CD4-positive, alpha-beta T cell treated with Interleukin-17A for 4 hours (primary cell): ENCODE measurements at places on chromosomes 11 and 22.

DNA sequence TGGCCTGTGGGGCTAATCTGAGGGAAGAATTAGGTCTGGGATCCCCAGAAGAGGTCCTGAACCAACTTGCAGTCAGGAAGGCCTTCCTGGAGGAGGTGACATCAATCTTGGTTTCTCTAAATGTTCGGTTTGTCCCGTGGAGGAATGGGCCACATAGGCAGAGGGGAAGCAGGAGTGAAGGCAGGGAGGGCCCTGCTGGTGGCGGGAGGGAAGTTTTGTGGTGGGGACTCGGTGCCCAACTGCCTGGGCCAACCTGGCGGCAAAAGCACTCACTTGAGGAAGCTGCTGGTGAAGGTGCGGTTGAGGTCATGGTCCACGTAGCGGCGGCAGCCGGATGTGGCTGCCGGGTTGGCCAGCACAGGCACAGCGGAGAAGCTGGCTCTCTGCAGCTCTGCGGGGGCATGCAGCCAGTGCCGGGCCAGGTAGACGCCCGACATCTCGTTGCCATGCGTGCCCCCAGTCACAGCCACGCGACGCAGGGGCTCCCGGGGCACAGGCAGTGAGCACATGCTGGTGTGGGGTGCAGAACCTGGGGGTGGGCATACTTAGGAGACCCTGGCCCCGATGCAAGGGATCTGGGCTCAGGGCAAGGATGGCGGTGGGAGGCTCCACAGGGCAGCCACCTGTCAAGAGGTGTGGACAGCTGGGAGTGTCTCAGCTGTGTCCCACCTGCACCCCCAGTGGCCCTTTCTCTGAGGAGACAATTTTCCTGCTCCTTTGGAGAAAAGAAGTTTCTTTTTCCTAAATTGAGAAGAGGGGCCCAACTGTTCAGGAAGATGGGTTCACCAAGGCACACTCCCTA is 3.8 kb downstream of the ACY3 start:
- peak; percentile 59 for DNase-seq

- peak; percentile 15 for DNase-seq
These were observed 113.8 kb downstream of the RBFOX2 start for GRCh38 chr22:35914665-35915476.

GRCh38 chr11:6404342-6405051 is 14.2 kb downstream of the SMPD1 start:
- DNase-seq, result peak; percentile 76

- DNase-seq, result no peak
These were observed 535.1 kb upstream of the ARHGAP42 start for GRCh38 chr11:100151944-100152343.

DNA sequence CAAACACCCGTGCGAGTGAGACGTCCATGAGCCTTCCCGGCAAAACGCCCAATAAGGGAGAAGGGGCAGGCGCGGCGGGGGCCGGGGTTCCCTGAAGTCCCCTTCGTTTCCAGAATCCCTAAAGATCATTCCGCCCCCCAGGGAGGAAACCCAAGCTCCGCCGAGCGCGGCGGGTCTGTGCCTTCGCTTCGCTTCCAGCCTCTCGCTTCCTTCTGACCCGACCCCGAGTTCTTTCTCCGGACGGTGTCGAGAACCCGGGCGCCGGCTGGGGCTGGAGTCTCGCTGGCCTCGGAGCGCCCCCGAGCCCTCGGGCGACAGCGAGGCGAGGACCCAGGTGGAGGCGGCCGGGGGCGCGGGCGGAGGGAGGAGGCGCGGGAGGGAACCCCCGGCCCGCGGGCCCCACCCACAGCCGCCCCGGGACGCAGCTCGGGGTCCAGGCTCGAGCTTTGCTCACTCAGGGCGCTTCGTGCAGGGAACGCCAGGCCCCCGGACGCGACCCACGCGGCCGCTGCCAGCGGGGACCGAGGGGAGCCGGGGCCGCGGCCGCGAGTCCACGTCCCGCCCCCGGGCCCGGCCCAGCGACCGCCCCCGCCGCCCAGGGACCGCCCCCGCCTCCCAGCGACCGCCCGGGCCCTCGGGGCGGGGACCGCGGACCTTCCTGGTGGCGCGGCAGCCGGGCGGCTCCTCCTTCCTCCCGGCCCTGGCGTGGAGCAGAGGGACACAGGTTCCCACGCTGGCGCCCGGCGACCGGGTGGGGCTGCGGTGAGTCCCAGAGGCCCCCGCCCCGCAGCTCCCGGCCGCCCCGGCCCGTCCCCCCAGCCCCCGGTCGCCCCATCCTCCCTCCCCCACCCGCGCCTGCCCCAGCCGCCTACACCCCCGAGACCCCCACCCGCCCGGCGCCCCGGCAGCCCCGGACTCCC is at the start of gene PGGHG:
PGGHG (plus strand) TSS at position 649 of the 920 bp plus-strand sequence. CDS start 691 bp downstream, outside the sequence.
- DNase-seq, result peak; percentile 78

- DNase-seq, result no peak
These were observed 12.8 kb downstream of the ZMAT5 start for GRCh38 chr22:29753808-29754657.

DNA sequence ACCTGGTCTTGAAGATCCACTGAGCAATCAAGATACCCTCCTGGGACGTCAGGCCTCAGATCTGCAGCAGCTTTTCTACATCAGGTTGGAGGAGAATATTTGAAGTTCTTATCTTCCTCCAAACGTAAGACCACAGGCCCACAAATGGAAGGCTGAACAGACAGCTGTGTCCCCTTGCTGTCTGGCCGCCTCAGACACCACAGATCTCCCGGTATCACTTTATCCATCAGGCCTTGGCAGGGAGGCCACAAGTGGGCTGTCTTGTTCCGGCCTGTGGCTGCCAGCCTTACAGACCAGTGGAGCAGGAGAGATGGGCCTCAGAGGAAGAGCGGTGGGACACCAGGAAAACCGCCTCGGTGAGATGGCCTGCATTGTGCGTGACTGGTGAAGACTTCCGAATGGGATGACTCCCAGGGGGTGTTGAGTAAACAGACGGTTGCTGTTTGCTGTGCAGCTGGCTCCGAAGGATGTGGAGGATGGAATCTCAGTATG is 15.9 kb downstream of the UBASH3B start:
- DNase-seq, result no peak

- no peak for DNase-seq
These were observed 10.0 kb downstream of the RHOG start for GRCh38 chr11:3830730-3831129.

DNA sequence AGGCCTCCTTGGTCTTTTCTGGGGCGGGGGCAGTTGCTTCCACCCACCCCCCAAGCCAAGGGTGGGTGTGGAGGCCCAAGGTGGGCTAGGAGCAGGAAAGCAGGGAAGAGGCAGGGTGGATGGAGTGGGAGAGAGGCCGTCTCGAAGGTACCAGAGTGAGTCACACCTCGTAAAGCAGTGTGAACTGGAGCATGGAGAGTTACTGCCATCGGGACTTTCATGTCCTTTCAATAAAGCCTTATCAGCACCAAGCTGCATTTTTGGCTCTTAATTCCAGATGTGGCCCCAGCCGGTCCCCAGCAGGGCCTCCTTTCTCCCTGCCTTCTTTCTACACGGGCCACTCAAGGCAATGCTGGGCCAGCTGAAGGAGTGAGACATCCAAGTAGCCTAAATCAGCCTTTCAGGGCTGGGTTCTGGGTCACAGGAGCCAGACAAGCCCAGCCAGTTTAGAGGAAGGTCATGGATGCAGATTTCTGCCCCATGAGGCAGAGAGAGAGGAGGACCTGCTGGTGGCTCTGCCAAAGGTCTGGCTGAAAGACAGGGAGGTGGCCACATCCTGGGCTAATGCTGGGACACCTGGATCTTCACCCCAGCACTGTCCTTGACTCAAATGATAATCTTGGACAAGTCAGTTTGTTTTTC is 59.0 kb upstream of the CD82 start:
- no peak for DNase-seq

DNA sequence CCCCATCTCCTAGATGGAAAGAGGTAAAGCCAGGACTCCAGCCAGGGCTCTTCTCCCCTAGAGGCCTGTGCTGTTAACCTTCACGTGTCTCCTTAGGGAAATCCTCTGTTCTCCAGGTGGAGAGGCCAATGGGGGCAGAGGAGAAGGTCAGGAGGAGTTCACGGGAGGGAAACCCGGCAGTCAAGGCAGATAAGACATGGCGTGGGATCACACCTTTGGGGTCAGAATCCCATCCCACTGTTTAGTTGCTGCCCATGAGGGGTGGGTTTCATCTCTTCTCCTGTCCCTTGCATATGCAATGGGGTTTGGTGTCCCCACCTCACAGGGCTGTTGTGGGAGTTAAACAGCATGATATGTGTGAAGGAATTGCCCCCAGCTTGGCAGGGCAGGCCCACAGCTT is 469.7 kb downstream of the TBC1D22A start:
- DNase-seq, result no peak

- peak; percentile 31 for DNase-seq
These were observed 13.0 kb upstream of the OR6A2 start for GRCh38 chr11:6812390-6813005.

DNA sequence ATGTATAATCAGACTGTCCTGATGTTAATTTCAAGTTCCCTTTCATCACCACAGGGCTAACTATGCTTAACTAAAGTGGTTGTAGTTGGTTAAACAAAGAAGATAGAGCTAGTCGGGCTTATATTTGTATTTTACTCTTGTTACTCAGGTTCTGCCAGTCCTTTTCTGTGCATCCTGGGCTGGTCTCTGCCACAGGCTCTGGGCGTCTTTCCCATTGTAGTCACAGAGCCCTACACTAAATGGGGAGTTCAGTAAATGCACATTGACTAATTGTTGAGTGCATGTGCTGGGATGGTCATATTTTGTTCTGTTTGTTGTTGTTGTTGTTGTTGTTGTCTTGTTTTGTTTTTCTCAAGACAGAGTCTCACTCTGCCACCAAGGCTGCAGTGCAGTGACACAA is 125.4 kb upstream of the PGR start:
- no peak for DNase-seq

DNA sequence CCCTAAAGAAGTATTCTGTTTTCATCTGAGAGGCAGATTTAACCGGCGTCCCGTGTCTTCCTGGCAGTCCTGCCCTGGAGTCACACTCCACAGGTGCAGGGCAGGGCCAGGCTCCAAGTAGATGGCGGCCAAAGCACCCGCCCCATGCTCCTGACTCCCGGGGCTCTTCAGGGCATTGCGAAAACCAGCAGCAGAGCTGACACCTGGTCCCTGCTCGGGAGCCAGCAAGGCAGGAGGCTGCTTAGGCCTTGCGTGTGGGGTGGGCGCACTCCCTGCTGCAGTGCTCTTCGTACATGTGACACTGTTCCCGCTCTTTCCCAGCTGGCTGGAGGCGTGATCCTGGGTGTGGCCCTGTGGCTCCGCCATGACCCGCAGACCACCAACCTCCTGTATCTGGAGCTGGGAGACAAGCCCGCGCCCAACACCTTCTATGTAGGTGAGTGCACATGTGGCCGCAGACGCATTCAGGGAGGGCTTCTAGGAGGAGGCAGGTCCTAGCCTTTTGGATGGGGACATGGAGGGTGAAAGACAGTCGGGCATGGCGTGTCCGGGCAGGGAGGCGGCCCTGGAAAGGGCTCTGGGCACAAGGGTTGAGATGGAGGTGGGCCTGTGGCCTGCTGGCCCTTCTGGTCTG is 10.3 kb upstream of the TSSC4 start:
- DNase-seq, result no peak

DNA sequence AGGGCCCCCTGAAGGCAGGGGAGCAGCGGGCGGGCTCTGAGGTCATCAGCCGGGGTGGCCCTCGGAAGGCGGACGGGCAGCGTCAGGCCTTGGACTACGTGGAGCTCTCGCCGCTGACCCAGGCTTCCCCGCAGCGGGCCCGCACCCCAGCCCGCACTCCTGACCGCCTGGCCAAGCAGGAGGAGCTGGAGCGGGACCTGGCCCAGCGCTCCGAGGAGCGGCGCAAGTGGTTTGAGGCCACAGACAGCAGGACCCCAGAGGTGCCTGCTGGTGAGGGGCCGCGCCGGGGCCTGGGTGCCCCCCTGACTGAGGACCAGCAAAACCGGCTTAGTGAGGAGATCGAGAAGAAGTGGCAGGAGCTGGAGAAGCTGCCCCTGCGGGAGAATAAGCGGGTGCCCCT is 50.1 kb upstream of the GCAT start:
- no peak for DNase-seq

- no peak for DNase-seq
These were observed 41.6 kb upstream of the UCP3 start for GRCh38 chr11:74050465-74050864.

- no peak for DNase-seq
These were observed 33.4 kb downstream of the ZBTB16 start for GRCh38 chr11:114092953-114093352.

DNA sequence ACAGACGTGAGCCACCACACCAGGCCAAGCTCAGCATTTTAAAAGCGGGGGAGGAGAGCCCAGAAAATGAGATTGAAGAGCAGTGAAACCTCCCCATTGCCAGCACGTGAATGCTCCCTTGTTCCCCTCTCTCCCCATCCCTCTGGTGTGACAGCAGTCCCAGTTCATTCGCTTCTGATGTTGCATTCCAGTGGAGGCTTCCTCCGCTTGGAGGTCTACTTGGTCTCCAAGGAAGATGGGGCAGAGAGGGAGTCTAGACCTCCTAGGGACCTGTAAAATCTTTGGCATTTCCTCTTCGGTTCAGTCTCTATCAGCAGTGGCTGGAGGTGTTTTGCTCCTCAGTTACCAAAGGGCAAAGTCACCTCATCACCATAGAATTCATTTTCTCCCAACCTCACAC is 30.2 kb upstream of the EP300 start:
- no peak for DNase-seq

DNA sequence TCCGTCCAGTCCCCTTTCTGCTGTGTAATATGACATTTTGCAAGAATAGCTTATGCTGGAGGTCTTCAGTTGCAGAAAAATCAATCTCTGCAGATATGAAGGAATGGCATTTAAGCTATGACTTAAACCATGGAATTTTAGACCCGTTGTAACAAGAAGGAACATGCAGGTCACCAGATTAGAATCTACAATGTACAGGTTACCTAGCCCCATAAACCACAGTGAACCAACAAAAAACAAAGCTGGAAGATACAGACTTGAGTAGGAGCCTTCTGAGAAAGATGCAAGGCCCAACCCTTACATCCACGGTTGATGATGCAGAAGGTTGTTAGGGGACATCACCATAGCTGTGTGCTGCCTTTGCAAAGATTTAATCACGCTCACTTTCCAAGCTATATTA is 132.5 kb downstream of the WT1 start:
- no peak for DNase-seq

GRCh38 chr11:35511666-35512065 is 13.8 kb downstream of the PAMR1 start:
- no peak for DNase-seq

- peak; percentile 18 for DNase-seq
These were observed 73.8 kb upstream of the ARFGAP3 start for GRCh38 chr22:42930810-42931420.

GRCh38 chr11:34540870-34541269 is 27.3 kb upstream of the ELF5 start:
- no peak for DNase-seq

DNA sequence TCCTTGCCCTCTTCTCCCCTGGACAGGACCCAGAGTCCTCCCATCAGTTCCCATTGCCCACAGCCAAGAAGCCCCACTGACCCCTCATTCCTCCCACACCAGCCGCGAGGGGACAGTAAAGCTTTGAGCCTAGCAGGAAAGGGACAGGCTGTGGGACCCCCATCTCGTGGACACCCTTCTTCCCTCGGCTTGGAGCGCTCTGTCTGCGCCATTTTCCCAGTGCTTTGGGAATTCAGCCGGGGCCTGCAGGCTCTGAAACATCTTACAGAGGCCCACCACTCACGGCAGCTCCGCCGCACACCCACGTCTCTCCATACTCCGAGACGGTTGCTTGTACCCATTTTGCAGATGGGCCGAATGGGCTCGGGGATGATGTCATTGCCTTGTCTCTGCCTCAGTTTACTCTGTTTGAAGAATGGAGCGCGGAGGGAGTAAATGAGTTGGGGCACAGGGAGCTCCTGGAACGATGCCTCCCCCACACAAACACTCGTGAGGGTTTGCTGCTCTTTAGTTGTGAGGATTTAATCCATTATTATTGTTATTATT is 447.7 kb downstream of the TBC1D22A start:
- DNase-seq, result no peak

GRCh38 chr22:37079668-37080171 is 28.2 kb downstream of the KCTD17 start:
- DNase-seq, result peak; percentile 80
